ENCODE measurements at places on chromosomes 7 and 10. TPM values are rescaled to one million over a fixed set of nuclear protein-coding genes. Genes with fewer than 3 reads are reported as not detected.

Gene STAMBPL1
- 2.5 TPM for polyA plus RNA-seq

Gene IQUB
- 0.57 TPM for polyA plus RNA-seq

Gene CCL26
- 17.5 TPM for polyA plus RNA-seq

Gene NPFFR1
- polyA plus RNA-seq: 0.05 TPM

Gene GDF2
- not detected for polyA plus RNA-seq

Gene DOCK4
- 6.3 TPM for polyA plus RNA-seq

Gene PRKG1
- 17.3 TPM for polyA plus RNA-seq

Gene ODAD2
- 3.4 TPM for polyA plus RNA-seq

Gene ZNF239
- polyA plus RNA-seq: 5.4 TPM

Gene VCL
- 60.7 TPM for polyA plus RNA-seq

Gene REEP3
- polyA plus RNA-seq: 47.2 TPM

Gene FBXL13
- polyA plus RNA-seq: 1.3 TPM

Gene CYP3A4
- not detected for polyA plus RNA-seq

Gene ZCCHC24
- 2.0 TPM for polyA plus RNA-seq
